ENCODE measurements at places on chromosomes 12 and 14. TPM values are rescaled to one million over a fixed set of nuclear protein-coding genes. Genes with fewer than 3 reads are reported as not detected.

DNA sequence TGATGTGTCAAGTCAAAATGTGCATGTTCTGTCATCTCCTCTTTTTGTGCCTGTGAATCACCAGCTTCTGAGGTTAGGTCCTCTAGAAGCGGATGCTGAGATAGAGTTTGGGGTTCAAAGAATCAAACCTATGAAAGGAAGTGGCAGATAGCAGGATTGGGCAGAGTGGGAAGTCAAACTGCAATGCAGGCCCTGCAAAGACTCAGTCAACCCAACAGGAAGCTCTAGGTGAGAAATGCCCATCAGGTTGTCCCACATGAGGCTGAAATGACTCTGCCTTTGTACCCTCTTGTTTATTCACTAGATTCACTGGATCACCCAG lies 4.5 kb upstream of the MIA2 start:
- no peak for DNase-seq

GARIN6 gene
- not detected for total RNA-seq

GRCh38 chr12:2248901-2249381 lies 196.2 kb downstream of the CACNA1C start:
- no peak for DNase-seq

DNA sequence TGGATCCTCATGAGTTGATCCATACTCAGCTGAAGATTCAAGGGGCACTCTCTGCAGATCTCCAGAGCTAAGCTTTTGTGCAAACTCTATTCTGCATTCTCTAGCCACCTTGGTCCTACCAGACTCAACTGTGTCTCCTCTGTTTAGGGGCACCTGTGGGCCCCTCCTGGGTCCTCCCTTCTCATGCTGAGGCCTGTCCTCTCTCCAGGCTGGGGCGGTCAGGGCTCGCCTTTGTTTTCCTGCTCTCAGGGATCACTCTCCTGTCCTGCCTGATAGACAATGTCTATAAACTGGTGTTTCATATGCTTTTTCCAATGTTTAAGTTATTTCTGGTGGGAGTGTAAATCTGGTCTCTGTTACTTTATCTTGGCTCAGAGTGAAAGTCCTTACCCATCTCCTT lies 11.6 kb upstream of the KIF26A start:
- no peak for DNase-seq

GRCh38 chr14:22752422-22752821 lies 14.1 kb upstream of the OXA1L start:
- DNase-seq = no peak

TMEM179 gene
- not detected for total RNA-seq

ITGA5 gene
- 38.2 TPM for total RNA-seq

GALNT8 gene
- total RNA-seq = not detected

LRRK2 gene
- total RNA-seq = not detected

DNA sequence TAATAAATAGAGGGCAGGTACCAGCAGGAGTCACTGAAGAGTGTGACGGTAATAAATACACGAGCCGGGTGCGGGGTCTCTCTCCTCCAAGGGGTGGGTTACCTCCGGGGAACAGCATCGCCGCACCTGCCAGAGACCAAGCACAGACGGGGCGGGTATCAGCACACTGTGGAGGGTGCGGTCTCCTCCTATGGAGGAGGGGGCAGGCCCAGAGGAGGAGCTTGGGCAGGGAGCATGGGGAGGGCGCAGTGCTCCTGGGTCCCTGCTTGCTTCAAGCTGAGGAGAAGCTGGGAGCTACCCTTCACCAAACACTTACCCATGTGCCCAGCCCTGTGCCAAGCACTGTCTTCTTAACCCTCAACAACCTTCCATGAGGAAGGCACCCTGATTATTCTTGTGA lies 12.8 kb downstream of the PGF start:
- no peak for DNase-seq

GRCh38 chr14:81324011-81324410 lies 76.1 kb downstream of the STON2 start:
- peak; percentile 84 for DNase-seq

DNA sequence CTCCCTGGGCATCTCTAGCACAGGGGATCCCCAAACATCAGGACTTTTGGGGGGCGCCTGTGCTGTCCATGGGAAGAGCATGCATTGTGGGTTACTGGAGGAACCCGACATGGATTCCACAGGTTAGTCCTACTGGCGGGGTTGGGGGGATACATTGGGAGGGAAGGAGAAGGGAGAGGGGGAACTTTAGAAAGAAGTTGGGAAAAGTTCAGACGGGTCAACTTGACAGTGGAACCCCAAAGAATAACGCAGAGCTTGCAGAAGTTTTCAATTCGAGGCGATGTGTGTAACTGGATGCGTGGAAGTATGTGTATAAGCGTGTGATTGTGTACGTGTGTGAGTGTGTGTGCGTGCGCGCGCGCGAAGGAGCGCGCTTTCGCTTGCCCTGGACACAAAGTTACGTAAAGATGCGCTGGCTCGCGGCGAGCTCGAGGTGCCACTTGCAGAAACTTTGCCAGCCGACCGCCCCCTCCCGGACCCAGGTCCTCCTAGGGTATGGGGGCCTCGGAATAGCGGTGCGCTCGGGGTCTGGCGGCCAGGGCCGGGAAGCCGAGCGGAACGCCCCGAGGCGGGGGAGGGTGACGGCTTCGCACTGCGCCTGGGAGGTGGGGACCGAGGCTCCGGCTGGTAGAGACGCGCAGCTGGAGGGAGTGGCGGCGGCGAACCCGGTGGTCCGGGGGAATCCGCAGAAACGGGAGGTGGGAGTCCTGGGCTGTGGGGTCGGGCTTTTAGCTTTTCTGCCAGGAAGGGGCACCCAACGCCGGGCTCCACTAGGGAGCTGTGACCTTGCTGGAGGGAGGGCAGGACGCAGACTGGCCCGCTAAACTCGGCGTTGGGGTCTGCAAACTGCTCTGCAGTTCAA lies 669 bp downstream of the RFX4 start:
- DNase-seq = no peak

GRCh38 chr14:60206249-60206670 lies 41.1 kb upstream of the DHRS7 start:
- DNase-seq = no peak

GRCh38 chr12:89163918-89164317 lies 188.4 kb downstream of the DUSP6 start:
- DNase-seq = peak; percentile 71

TC2N gene
- total RNA-seq = 6.2 TPM

DNA sequence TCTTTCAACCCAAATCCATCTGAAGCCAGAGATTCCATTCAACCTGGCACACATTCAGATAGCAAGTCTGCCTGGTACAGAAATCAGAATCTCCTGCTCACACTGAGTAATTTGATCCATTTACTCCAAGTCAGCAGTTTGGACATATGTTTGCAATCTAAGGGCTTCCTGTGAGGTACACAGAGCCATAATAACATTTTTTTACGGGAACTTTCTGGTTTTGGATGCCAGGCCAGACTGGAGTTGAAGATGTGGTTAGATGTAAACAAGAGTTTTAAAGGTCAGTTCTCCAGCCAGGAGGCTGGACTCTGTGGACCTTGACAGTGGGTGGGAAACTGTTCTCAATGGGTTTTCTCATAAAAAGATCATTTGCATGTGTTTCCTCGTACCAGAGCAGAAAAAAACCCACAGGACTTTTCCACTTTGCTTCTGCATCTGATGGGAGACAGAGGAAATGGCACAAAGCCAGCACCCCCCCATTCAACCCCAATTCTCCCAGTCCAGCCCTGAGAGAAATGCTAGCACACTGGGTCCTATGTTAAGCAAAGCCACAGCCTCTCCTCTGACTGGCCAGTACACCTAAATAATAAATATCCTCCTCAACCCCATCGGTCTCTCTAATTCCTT lies 17.7 kb upstream of the TSPAN11 start:
- peak; percentile 18 for DNase-seq

- DNase-seq = peak; percentile 84
These were observed 163.2 kb downstream of the DYRK2 start for GRCh38 chr12:67811437-67812361.

DNA sequence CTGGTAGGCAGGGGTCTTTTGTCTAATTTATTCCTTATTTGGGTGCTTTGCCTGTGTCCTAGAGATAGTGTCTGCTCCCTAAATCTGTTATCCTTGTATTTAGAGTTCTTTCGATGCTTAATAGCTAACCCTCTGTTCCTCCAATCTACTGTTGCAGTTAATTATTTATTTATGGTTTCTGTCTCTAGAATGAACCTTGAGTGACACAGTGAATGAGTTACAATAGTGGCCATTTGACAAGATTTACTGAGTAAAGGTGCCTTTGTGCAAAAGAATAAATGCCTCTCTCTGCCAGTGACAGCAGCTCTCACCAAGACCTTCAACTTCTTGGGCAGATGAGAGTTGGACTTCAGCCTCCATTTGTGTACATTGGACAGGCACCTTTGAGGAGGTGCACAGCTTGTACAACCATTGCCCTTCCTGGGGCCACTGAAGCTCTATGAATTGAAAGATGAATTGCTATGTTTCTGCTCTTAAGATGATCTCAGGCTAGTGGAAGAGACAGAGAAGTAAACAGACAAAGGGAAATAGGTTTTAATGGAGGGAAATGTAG lies 165.9 kb downstream of the DERA start:
- DNase-seq = no peak

DNA sequence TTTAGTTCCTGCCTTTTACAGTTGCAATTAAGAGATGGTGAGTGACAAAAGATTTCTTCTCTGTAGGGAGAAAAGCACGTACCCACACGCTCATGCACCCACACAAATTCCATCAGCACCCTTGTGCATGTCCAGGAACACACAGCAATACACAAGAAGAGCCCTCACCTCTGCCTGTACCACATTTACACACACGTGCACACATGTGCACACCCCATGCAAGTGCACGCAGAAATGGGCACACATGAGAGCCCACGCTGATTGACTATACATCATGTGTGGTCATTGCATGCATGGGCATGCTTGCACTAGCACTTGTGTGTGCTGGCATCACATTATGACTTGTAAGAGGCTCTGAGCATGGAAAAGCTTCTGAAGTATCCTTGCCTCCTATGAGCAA lies 70.5 kb downstream of the SERPINA3 start:
- DNase-seq = no peak

- DNase-seq = peak; percentile 56
These were observed 25.2 kb upstream of the NTN4 start for GRCh38 chr12:95815632-95816212.

DNA sequence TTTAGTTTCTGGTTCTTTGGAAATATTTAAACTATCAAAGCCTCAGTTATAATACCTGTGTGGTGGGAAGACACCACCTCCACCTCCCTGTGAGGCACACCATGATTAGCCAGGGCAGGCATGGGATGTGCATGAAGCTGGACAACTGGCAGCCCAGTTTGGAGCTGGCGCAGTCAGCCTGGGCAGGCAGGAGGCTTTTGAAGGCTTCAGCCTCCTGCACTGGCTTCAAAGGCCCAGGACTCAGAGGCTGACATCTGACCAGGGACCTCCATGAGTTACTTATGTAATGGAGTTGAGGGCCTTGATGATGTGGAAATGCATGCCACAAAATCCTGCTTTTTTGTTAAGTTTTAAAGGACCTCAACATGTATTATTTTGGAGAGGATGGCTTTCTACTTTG lies 30.3 kb downstream of the C14orf132 start:
- no peak for DNase-seq

DNA sequence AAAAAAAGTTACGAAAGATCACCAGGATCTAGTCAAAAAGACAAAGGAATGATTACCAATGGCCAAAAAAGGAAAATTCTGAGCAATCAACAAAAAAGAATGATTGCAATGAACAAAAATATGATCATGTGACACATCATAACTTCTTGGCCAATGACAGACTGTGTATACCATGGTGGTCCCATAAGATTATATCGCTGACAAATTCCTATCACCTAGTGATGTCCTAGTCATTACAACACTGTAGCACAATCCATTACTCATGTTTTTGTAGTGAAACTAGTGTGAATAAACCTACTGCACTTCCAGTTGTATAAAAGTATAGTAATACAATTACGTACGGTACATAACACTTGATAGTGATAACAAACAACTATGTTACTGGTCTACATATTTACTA lies 12.3 kb downstream of the SEL1L start:
- no peak for DNase-seq

DNA sequence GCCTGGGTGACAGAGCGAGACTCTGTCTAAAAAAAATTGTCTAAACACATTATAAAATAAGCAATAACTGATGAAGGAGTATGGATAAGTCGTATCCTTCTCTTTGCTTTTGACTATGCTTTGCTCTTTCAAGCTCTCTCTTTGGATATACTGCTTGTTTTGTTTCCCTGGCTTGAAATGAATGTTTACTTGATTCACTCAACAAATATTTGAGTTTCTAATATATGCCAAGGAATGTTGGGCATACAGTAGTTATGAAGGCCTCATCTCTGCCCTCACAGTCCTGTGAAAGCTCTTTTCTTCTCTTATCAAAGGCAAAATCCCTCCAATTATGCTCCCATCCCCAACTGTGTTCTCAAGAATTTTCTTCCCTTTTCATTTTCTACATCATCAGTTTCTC lies 123.5 kb downstream of the PTPRR start:
- peak; percentile 78 for DNase-seq

KLHL33 gene
- total RNA-seq = 0.17 TPM

GRCh38 chr14:61229981-61230380 lies 51.2 kb downstream of the TMEM30B start:
- no peak for DNase-seq

ARHGEF25 gene
- 18.1 TPM for total RNA-seq

GRCh38 chr14:24806061-24806678 lies 172.2 kb upstream of the GZMB start:
- peak; percentile 70 for DNase-seq

DNA sequence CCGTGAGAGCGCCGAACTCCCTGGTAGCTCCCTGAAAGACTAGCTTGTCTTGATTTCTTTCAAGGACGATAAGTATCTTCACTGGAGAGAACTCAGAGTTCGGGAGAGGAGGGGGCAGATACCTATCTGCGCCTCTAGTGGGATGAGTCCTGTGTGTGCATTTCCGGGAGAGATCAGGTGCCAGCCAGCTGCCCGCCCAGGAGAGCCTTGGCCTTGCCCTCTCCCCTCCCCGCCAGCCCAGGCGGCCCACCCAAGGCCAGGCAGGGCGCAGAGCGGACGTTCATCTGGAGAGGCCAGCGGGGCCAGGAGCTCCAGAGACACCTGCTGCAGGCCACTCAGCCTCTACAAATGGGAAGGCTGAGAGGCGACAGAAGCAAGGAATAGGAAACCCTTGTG lies 1.0 kb downstream of the CD9 start:
- peak; percentile 57 for DNase-seq

- no peak for DNase-seq
These were observed 55.0 kb downstream of the OSBPL8 start for GRCh38 chr12:76504606-76505005.

- DNase-seq = peak; percentile 80
These were observed 444.9 kb downstream of the EGLN3 start for GRCh38 chr14:33505963-33506329.
